Common myeloid progenitor, CD34-positive (primary cell): ENCODE measurements at places on chromosomes 12 and 14.

DNA sequence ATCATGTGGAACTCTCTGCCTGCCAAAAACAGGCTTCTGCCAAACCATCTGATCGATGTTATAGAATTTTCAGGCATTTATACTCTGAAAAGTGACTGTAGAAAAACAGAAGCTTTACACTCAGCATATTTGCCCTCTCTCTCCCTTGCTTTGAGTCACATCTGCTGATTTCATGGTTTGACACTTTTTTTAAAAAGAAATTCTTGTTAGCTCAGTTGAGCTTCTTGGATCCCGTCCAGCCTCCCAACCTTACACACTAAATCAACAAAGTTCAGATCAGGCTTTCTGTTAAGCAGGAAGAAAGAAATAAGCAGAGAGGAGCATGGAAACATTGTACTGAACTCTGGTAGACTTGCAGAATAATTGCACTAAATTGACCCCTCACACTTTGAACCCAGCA, 193.6 kb upstream of the SEL1L start:
- DNase-seq = peak; percentile 49

GRCh38 chr12:7130701-7131501, 730 bp downstream of the CLSTN3 start:
- no peak for DNase-seq

- DNase-seq = no peak
These were observed 226.8 kb downstream of the FBXL14 start for GRCh38 chr12:1367331-1368291.

DNA sequence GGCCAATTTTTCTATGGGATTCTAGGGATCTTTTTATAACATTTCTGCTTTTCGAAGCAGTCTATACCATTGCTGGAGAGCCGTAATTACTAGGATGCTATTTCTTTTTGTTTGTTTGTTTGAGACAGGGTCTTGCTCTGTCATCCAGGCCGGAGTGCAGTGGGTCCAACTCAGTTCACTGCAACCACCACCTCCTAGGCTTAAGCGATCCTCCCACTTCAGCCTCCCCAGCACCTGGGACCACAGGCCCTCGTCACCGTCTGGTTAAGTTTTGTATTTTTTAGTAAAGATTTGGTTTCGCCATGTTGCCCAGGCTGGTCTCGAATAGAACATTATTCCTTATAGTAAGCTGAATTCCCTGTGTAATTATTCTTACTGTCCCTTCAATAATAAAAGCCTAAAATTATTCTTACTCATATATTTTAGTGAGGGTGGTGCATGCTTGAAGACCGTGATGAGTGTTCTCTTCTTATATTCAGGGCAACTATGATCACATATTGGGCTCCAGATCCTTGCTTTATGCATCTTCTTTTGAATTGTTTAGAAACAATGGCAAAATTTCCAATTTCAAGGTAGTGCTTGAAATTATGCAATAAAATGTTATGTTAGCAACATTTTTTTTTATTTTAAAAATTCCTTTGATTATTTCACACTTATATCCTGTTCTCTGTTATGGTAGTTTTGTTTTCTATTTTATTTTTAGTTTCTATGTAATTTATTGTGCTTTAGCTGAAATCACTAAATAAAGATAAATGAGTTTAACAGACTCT, 66.2 kb downstream of the CRADD start:
- no peak for DNase-seq

DNA sequence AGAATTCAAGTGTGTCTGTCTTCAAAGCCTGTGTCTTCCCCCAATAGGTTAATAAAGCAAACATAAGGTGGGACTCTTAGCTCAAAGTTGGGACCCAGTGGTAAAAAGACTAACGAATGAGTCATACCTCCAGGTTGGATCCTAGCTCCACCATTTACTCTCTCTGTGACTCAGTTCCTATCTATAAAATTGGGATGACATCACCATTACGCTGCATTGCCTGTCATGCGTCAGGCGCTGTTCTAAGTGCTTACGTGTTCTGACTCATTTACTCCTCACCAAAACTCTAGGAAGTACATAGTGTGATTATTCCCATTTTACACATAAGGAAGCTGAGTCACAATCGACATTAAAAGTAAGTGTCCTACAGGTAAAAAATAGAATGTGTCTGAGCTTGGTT, 915.8 kb downstream of the VRK1 start:
- no peak for DNase-seq

GRCh38 chr12:52715416-52715815, 12.1 kb upstream of the KRT77 start:
- no peak for DNase-seq

- no peak for DNase-seq
These were observed 20.4 kb downstream of the ABHD12B start for GRCh38 chr14:50892255-50892654.

- no peak for DNase-seq
These were observed 45.9 kb downstream of the AEBP2 start for GRCh38 chr12:19485240-19485639.

DNA sequence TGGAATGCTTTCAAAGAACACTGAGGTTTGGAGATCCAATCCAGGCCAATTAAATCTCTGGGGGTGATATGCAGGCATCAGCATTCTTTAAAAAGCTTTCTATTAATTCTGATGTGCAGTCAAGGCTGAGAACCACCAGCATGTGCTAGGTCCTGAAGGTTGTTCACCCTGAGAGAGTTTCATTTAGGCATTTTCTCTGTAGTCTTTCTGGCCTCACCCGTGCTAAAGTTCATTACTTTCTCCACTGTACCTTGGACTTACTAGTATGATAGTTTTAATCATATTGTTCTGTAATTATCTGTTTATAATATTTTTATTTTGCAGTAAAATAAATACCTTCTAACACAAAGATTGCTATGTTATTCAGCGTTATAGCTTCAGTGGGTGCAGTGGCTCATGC, 32.9 kb downstream of the SOS2 start:
- no peak for DNase-seq

DNA sequence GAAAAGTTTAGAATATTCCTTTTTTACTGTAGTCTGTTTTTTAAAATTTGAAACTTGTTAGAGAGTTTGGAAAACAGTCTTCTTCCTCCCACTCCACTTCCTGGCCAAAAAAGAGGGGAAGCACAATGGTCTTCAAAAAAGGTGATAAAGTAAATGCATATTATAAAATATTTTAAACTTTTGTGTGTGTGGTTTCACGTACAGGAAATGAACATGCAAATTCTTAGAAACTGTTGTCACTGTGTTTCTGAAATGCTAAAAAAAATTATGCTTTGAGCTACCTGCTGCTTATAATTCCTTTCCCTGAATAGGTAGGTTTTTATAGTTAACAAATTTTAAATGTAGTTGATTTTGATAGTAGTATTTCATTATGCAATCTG, 2.9 kb downstream of the FGFR1OP2 start:
- DNase-seq = peak; percentile 50

DNA sequence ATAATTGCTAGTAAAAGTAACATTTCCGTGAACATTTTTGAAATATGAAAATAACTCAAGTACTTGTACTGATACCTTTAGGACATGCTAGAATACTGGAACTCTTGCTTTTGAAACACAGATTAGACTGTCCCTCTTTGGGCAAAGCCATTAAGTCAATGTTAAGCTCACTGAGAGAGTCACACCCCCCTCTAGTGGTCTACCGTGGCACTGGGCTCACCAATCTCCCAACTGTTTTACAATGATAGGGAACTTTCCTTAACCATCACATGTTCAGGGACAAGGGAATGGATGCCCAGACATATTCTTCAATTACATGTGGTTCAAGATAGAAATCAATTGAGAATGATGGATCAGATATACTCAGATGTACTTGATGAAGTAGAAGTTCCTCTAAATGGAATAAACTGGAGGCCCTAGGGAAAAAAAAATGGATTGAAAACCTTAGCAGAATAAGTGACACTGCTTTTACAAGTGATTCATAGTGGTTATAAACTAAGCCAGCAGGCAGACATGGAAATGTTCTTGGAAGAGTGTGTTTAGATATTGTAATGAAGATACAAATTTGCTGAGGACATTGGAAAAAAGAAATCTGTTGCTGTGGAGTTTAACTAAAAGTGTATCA, 17.8 kb downstream of the NANOG start:
- peak; percentile 75 for DNase-seq

GRCh38 chr12:59122784-59123183, 202.5 kb upstream of the LRIG3 start:
- no peak for DNase-seq

DNA sequence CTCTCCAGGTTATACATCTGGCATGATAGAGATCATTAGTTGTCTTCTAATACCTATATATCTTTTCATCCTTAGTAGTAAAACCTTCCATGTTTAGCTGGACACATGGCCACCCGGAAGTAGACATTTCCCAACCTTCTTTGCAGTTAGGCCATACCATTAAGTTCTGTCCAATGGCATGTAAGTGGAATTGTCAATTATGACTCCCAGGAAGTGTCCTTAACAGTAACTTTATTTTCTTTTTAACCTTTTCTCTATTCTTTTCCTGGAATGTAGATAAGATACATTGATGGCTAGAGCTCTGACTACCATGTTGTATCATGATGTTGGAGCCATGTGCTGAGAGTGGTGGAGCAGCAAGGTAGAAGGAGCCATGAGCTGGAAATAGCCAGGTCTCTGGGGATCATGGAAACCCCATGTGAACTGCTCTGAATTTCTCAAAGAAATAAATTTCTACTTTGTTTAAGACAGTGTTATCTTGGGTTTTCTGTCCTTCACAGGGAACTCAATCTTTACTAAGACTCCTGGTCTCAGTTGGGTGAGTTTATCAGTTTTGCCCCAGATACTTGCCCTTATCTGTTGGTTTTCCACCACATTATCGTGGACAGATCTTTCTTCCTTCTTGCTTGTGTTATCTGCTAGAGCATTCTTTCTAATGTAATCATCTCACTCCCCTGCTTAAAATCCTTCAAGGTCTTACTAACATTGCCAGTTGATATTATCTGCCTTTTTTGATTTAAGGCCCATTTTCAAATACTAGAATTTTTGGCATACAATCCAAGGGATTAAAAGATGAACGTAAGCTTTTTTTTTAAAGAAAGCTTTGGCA, 5.1 kb upstream of the LTA4H start:
- no peak for DNase-seq

GRCh38 chr12:122743895-122744525, 8.6 kb upstream of the DENR start:
- DNase-seq = no peak

DNA sequence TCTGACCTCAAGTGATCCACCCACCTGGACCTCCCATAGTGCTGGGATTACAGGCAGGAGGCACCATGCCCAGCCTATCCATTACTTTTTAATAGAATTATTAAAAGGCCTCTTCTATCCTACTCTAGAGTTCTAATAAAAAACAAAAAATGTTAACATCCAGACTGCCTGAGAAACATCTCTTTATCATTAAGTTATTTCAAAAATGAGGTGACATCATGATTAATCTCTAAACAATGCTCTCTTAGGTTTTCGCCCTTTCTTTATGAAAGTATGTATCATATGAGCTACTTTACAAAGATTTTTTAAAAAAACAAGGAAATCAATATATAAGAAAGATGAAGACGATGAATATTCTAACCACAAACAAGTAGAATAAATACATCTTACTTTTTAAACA, 52.6 kb downstream of the FGD6 start:
- no peak for DNase-seq

DNA sequence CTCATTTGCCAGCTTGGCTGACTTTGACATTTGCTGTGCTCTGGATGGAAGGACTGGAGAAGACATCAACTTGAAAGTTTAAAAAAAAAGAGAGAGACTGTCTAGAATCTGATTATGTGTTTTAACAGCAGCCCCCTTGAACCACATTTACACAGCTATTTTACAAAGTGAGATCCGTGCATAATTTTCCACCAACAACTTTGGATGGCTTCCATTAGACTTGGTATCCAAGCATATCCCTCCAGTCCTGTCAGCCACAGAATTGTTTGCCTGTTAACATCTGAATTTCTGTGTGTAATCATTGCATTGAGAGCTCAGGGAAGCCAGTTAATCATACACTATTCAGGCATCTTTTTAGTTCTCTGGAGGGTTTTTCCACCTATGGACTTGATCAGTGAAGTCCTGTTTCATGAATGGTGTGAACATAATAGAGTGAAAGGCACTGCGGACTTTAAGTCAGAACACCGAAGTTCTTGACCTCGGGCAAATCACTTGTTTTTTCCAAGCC, 93.7 kb downstream of the SAMD4A start:
- DNase-seq = no peak

DNA sequence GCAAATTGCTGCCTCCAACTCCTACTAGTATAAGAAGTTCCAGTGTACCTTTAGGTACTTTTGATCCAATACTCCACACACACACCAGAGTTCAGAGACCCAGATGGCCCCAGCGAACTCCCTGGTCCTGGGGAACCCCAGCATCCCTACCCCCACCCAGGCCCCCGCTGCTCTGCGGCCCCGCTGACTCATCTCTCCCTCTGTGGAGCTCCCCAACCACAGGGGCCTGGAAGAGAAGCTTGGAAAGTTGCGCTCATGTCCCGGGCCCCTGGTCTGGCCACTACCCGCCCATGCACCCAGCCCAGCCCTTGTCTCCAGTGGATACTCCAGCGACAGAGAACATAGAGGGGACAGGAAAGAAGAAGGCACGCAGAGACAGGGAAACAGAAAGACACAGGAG, 4.2 kb upstream of the SP7 start:
- DNase-seq = no peak

DNA sequence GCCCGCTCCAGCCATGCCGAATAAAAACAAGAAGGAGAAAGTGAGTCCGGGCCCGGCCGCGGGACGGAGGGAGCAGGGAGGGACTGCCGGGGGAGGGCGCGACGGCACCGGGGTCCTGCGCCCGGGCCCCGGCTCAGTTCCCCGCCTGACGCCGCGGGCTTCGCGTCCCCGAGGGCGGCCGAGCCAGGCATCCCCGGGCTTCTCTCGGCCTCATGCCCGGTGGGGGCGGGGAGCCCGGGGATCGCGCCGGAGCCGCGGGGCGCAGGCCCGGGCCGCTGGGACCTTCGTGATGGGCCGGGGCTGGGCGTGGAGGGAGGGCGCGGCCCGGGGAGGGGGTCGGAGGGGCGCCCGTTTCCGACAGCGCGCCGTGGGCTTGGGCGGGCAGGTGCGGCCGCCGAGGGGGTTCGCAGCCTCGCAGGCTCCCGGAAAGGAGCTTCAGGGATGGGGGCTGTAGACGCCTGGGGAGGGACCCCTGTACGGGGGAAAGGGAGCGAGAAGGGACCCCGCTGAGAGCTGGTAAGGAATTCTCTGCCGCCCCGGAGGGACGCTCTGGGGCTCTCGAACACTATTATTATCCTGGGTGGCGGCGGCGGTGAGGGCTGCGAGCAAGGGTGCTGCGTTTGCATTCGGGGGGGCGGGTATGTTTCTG, 496 bp downstream of the PPP2R5C start:
- no peak for DNase-seq

DNA sequence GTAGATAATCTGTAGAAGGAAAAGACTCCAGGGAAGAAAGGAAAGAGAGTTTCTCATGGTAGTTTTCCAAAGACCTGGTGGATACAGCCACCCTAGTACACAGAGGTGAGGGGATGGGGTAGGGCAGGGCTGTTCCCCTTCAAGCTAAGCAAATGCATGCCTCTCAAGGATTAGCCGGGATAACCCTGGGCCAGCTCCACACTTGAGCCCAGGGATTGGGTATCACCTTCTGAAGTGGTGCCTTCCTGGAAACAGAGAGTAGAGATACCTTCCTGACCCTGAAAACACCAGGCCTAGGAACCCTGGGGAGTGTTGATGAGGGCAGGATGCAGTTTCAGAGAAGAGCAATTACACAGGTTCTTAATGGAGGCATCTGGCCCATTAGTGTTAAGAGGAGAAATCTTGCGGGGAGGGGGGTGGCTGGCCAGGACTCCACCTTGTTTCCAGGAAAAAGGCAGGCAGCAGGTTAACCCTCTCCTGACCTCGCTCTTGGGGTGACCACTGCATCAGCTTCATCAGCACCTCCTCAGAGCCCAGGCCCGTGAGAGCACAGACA, 106.9 kb upstream of the TMEM233 start:
- no peak for DNase-seq

- DNase-seq = no peak
These were observed 207.0 kb downstream of the ATP23 start for GRCh38 chr12:58148405-58148804.
